CD8-positive, alpha-beta memory T cell (primary cell): ENCODE measurements at places on chromosomes 16 and 17. TPM values are rescaled to one million over a fixed set of nuclear protein-coding genes. Genes with fewer than 3 reads are reported as not detected.

- no peaks in the 10 kb centered on the region for H3K27me3 ChIP-seq
- H3K4me3 ChIP-seq = no peak overlapping the region
- no peak for DNase-seq
- no peak overlapping the region for H3K27ac ChIP-seq
These were observed 24.1 kb downstream of the SLC7A5 start for GRCh38 chr16:87845213-87845612.

DNA sequence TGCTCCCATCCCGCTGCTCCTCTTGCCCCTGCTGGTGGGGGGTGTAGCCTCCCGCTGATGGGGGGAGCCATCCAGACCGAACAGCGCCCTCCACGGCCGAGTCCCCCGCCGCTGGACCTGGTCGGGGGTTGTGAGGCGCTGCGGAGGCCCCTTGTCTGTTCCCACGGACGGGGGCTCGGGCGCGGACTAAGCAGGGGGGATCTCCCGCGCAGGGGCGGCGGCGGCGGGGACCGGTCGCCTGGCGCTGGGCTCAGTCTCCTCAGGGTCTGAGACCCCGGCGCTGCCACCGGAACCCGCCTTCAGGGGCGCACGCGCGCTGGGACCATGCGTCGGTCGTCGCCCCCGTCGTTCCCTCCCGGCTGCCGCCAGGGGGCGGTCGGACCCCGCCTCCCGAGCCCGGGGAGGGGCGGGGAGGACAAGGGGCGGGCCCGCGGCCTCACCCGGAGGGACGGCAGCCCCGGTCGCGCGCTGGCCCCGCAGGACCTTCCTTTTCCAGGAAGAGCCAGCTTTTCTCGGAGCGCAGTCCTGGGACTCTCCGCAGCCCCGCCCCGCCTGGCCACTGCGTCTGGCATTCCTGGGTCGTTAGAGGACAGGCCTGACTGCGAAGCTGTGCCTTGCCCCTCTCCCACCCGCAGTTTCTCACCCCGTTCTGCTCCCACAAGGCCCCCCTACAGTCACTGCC, 6.3 kb upstream of the IL32 start:
- H3K36me3 ChIP-seq = no peaks in the 10 kb centered on the region
- peaks cover 51% of the 10 kb centered on the region for H3K4me1 ChIP-seq
- H3K27ac ChIP-seq = peak overlapping the region; percentile 75
- peak; percentile 88 for DNase-seq
- no peaks in the 10 kb centered on the region for H3K27me3 ChIP-seq

GRCh38 chr16:50485232-50485631, 63.0 kb upstream of the NKD1 start:
- no peaks in the 10 kb centered on the region for H3K36me3 ChIP-seq
- no peak overlapping the region for H3K27ac ChIP-seq
- no peak for DNase-seq

DNA sequence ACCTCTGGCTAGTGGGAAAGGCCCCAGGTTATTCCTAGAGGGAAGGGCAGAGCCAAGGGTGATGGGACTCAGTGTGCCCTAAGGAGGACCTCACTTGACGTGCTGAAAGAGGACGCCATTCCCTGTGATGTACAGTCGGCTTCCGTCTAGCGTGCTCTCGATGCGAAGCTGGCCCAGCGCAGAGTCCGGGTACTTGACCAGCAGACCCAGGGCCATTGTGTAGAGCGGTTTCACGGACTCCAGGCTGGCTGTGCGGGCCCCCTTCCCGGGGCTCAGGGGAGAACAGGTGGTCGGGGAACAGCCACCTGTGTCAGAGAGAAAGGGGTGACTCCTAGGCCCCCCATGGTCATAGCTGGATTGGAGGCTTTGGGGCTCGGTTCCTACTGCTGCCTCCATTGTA, 19.9 kb downstream of the PLEKHG4 start:
- no peak overlapping the region for H3K4me3 ChIP-seq
- no peak overlapping the region for H3K27ac ChIP-seq
- no peaks in the 10 kb centered on the region for H3K36me3 ChIP-seq

GRCh38 chr16:2682209-2683021, at the start of gene KCTD5:
Gene KCTD5, plus strand, starts transcription at chr16:2682523. Its CDS starts 26 bp downstream, at chr16:2682549.
- H3K4me1 ChIP-seq = peaks cover 18% of the 10 kb centered on the region
- peak; percentile 94 for DNase-seq
- no peaks in the 10 kb centered on the region for H3K36me3 ChIP-seq
- peak within 1 kb of the TSS; percentile 99 for H3K4me3 ChIP-seq
- H3K27ac ChIP-seq = peak within 1 kb of the TSS; percentile 85

GRCh38 chr17:2057760-2058585, 3.1 kb downstream of the HIC1 start:
- no peak overlapping the region for H3K4me3 ChIP-seq
- no peaks in the 10 kb centered on the region for H3K36me3 ChIP-seq
- H3K27me3 ChIP-seq = no peaks in the 10 kb centered on the region
- H3K27ac ChIP-seq = no peak overlapping the region
- H3K4me1 ChIP-seq = peaks cover 17% of the 10 kb centered on the region

GRCh38 chr16:72846594-72846993, 201.3 kb downstream of the ZFHX3 start:
- H3K27me3 ChIP-seq = no peaks in the 10 kb centered on the region
- H3K4me1 ChIP-seq = no peaks in the 10 kb centered on the region
- no peak overlapping the region for H3K27ac ChIP-seq
- no peak for DNase-seq
- H3K4me3 ChIP-seq = no peak overlapping the region
- no peaks in the 10 kb centered on the region for H3K36me3 ChIP-seq

DNA sequence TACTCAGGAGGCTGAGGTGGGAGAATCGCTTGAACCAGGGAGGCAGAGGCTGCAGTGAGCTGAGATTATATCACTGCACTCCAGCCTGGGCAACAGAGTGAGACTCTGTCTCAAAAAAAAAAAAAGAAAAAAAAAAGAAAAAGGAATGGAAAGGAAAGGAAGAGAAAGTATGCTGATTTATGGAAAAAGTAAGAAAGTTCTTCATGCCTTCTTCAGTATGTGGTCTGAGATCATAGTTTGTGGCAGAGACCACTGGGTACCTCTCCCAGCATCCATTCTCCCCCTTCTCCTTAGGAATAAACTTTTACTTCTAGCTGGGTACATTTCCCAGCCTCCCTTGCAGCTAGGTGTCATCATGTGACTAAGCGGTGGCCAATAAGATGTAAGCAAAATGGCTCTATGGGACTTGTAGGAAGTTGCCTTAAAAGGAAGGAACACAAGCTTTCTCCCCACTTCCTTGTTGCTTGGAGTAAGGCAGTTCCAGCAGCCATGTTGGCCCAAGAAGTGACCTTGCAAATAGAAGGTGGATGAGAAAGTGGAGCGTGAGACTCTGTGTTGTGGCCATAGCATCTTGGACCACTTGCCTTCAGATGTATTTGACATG, 26.1 kb upstream of the XPO6 start:
- no peaks in the 10 kb centered on the region for H3K36me3 ChIP-seq
- no peaks in the 10 kb centered on the region for H3K4me1 ChIP-seq
- H3K4me3 ChIP-seq = no peak overlapping the region
- no peak for DNase-seq
- no peak overlapping the region for H3K27ac ChIP-seq

DNA sequence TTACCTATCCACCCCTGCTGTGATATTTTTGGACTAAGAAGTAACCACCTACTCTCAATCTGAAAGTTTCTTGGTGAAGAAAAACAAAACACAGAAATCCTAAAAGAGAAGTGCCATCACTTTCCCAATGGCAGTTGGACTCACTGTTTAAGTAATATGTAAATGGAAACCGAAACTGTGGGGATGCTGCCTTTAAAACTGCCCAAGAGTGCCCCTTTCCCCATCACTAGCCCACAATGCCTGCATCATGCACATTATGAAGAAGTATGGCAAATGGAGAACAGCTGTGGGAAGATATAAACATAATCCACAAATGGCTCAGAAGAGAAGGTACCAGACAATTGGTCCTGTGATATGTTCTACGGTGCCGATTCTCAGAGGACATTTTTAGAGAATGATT, 33.5 kb upstream of the SLC6A2 start:
- no peaks in the 10 kb centered on the region for H3K4me1 ChIP-seq
- no peak overlapping the region for H3K4me3 ChIP-seq
- no peak for DNase-seq
- no peak overlapping the region for H3K27ac ChIP-seq

DNA sequence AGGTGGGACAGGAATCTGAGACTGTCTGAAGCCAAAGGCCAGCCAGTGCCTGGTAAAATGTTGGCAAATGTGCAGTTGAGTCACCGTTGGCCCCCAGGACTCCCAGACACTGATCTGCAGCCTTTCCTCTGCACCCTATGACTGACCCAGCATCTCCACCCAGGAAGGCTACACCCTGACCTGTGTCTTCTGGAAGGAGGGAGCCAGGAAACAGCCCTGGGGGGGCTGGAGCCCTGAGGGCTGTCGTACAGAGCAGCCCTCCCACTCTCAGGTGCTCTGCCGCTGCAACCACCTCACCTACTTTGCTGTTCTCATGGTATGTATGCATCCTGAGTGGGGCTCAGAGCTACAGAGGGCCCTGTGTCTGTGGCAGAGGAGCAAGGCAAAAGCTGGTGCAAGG, 24.0 kb downstream of the ADGRG5 start:
- H3K4me1 ChIP-seq = no peaks in the 10 kb centered on the region
- H3K4me3 ChIP-seq = no peak overlapping the region
- peaks cover 15% of the 10 kb centered on the region for H3K36me3 ChIP-seq

GRCh38 chr16:85683363-85683762, 5.4 kb downstream of the GINS2 start:
- DNase-seq = no peak
- no peak overlapping the region for H3K4me3 ChIP-seq
- H3K4me1 ChIP-seq = no peaks in the 10 kb centered on the region
- H3K36me3 ChIP-seq = no peaks in the 10 kb centered on the region
- H3K27ac ChIP-seq = no peak overlapping the region

GRCh38 chr16:62966626-62967025, 930.4 kb upstream of the CDH8 start:
- no peaks in the 10 kb centered on the region for H3K4me1 ChIP-seq
- H3K4me3 ChIP-seq = no peak overlapping the region
- H3K27ac ChIP-seq = no peak overlapping the region
- DNase-seq = no peak
- no peaks in the 10 kb centered on the region for H3K36me3 ChIP-seq

DNA sequence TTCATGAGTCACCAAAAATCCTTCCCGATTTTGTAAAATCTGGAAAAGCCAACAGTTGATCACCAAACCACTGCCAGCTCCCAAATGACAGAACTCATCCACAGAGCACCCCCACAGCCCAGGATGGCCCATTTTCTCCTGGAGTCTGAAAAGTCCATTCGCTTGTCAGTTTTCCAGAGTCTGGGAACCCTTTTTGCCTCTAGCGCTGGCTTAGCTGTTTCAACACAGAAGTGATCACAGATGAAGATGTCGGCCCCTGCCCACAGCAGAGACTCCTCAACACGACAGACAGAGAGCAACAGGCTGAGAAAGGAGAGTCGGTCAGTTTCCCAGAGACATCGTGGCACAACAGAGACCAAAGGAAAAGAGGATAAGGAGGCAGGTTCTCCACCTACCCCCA, 66.4 kb downstream of the NXN start:
- no peaks in the 10 kb centered on the region for H3K4me1 ChIP-seq
- no peak overlapping the region for H3K27ac ChIP-seq
- peaks cover 3% of the 10 kb centered on the region for H3K27me3 ChIP-seq
- H3K36me3 ChIP-seq = no peaks in the 10 kb centered on the region

DNA sequence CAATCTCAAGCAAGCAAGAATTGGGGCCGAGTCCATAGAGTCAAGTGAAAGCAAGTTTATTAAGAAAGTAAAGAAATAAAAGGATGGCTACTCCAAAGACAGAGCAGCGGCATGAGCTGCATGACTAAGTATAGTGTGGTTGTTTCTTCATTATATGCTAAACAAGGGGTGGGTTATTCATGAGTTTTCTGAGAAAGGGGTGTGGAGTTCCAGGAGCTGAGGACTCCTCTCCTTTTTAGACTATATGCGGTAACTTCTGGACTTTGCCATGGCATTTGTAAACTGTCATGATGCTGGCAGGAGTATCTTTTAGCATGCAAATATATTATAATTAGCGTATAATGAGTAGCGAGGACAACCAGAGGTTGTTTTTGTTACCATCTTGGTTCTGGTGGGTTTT, 819.9 kb downstream of the KCNJ2 start:
- H3K27me3 ChIP-seq = no peaks in the 10 kb centered on the region
- no peak for DNase-seq
- no peak overlapping the region for H3K4me3 ChIP-seq
- H3K36me3 ChIP-seq = no peaks in the 10 kb centered on the region
- no peaks in the 10 kb centered on the region for H3K4me1 ChIP-seq

DNA sequence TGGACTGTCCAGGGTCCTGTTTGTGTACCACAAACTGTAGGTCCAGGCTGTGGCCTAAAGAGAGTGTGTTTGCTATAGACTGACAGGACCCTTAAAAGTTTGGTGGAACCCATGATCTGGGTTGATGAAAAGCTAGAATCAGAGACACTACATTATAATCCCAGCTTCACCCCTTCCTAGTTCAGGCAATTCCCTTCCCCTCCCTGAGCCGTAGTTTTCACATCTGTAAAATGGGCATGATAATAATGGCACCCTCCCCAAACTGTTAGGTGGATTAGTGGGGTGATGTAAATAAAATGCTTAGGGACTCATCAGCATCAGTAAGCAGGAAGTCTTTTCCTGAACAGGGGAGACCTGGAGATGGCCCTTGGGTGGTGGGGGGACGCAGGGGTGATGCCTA, 2.5 kb downstream of the SCNN1B start:
- H3K27me3 ChIP-seq = no peaks in the 10 kb centered on the region
- H3K27ac ChIP-seq = no peak overlapping the region
- H3K4me3 ChIP-seq = no peak overlapping the region
- no peaks in the 10 kb centered on the region for H3K4me1 ChIP-seq
- H3K36me3 ChIP-seq = no peaks in the 10 kb centered on the region

GRCh38 chr16:56481468-56482122, 30.2 kb downstream of the OGFOD1 start:
- H3K4me3 ChIP-seq = no peak overlapping the region
- H3K27ac ChIP-seq = peak overlapping the region; percentile 12
- H3K4me1 ChIP-seq = no peaks in the 10 kb centered on the region
- H3K27me3 ChIP-seq = no peaks in the 10 kb centered on the region
- peaks cover 29% of the 10 kb centered on the region for H3K36me3 ChIP-seq

- H3K27ac ChIP-seq = no peak overlapping the region
- no peaks in the 10 kb centered on the region for H3K36me3 ChIP-seq
- no peak for DNase-seq
- H3K4me1 ChIP-seq = no peaks in the 10 kb centered on the region
- H3K4me3 ChIP-seq = no peak overlapping the region
These were observed 15.2 kb downstream of the CD300LF start for GRCh38 chr17:74697515-74697914.

GRCh38 chr17:64053101-64053500, 32.7 kb upstream of the ICAM2 start:
- peaks cover 37% of the 10 kb centered on the region for H3K36me3 ChIP-seq
- peaks cover 64% of the 10 kb centered on the region for H3K4me1 ChIP-seq
- no peak overlapping the region for H3K27ac ChIP-seq
- no peaks in the 10 kb centered on the region for H3K27me3 ChIP-seq
- no peak for DNase-seq
- no peak overlapping the region for H3K4me3 ChIP-seq

- no peaks in the 10 kb centered on the region for H3K27me3 ChIP-seq
- no peaks in the 10 kb centered on the region for H3K4me1 ChIP-seq
- H3K27ac ChIP-seq = no peak overlapping the region
These were observed 248.8 kb downstream of the HS3ST3A1 start for GRCh38 chr17:13352747-13353415.

RUNDC3A gene
- total RNA-seq = not detected

CLDN7 gene
- 0.63 TPM for total RNA-seq
